T-helper 9 cell (primary cell): ENCODE measurements at places on chromosomes 16 and 17.

DNA sequence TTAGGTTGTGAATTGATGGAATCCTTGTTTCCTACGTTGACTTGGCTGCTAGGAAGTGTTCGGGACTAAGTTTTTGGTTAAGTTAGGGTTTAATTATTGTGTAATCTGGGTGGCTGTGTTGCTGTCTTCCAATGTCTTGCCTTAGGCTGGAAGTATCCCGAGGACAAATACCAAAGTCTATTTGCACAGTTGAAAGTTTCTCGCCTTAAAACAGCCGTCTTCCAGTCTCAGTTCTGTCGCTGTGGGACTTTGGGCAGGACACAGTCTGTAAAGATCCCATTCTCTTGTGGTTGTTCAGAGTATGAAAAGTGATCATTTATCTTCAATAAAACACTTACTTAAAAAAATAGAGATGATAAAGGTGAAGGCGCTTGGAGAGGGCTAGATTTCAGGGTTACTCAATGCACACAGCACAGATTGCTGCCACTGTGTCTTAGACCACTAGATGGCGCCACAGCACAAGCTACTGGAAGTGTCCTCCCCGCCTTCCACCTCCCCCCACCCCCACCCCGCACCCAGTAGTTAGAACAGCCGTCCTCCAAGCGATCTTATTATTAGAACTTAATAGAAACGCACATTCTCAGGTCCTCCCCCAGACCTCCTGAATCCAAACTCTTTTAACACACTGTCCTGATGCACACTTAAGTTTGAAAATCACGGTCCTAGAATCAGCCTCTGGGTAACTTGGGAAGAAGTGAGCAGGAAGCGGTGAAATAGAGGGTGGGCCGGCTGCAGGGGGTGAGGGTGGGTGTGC lies 45.8 kb downstream of the AKAP1 start:
- peak; percentile 84 for DNase-seq

GRCh38 chr16:57859331-57859730 lies 57.0 kb upstream of the KIFC3 start:
- DNase-seq = no peak

GRCh38 chr16:11896486-11897176 lies 19.1 kb downstream of the GSPT1 start:
- no peak for DNase-seq

DNA sequence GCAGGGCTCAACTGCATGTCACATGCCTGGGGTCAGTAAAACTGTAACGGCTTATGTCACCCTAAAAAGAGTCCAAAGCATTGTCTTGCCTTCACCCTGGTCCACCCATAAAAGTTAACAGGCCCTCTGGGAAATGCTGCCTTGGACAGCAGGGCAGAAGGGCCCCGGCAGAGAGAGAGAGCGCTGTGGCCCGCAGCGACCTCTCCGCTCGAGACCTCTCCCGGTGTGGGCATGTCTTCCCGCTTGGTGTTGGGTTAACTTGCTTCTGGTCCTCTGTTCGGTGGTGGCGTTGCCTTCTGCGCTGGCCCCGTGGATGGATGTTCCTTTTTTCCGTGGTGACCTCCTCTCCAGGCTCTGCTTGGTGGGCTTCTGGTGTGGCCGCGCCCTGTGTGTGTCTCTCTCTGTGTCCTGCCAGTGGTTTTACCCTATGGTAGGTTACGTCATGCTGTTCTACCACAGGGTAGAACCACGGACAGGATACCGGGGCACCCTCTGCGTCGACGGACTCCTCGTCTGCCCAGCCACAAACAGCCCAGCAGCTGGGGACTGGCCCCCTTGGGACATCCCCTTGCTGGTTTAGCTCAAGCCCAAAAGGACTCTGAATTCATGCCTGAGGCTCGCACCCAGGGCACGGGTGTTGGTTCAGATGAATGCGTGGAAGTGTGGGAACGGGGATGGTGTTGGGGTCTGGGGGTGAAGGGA lies 18.3 kb upstream of the CLEC18A start:
- DNase-seq = no peak

DNA sequence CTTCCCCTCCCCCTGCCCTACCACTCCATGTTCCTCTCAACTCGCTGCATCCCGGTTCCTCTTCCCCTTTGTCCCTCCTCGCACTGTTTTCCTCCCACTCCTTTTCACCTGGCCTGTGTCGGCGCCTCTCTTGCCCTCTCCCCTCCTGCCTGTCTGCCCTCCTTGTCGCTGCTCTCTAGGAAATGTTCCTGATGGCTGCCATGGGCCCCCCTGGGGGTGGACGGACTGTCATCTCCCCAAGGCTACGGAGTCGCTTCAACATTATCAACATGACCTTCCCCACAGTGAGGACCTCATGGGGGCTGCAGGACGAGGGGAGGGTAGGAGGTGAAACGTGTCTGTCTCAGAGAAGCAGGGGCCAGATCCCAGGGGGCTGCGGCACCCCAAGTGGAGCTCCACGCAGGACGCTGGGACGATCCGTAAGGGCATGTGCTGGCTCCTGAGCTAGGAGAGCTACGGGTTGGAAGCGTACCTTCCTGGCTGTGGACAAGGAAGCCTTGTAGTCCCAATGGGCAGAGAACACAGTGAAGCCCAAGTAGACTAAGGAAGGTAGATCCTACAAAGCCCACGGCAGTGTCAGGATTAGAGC lies 39.8 kb upstream of the KDM6B start:
- DNase-seq = no peak

- DNase-seq = no peak
Measured at GRCh38 chr17:75084039-75084660, 3.6 kb upstream of the SLC16A5 start.

DNA sequence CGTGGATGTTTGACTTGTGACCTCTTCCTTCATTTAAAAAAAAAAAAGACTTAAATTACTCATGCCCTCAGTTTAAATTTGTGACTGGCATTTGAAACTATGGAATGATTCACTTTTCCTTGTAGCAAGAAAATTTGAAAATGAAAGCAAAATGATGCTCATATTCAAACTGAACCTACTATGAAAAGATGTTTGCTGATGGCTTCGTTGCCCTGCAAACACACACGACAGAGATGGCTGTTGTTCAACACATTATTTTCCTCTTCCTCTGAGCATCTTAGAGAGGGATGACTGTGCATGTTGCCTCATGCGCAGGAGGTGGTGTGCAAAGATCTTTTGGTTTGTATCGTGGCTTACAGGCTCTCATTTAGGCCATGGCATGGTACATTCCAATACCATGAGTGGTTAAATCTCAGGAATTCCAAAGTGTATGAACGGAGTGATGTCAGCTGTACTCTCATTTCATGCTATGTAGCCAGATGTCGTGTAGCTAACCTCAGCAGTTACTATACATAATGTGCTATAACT lies 164.5 kb downstream of the PRKCA start:
- DNase-seq = no peak

GRCh38 chr17:55388842-55389241 lies 32.8 kb downstream of the MMD start:
- no peak for DNase-seq

GRCh38 chr17:82330322-82331239 lies 3.0 kb downstream of the SECTM1 start:
- DNase-seq = no peak

DNA sequence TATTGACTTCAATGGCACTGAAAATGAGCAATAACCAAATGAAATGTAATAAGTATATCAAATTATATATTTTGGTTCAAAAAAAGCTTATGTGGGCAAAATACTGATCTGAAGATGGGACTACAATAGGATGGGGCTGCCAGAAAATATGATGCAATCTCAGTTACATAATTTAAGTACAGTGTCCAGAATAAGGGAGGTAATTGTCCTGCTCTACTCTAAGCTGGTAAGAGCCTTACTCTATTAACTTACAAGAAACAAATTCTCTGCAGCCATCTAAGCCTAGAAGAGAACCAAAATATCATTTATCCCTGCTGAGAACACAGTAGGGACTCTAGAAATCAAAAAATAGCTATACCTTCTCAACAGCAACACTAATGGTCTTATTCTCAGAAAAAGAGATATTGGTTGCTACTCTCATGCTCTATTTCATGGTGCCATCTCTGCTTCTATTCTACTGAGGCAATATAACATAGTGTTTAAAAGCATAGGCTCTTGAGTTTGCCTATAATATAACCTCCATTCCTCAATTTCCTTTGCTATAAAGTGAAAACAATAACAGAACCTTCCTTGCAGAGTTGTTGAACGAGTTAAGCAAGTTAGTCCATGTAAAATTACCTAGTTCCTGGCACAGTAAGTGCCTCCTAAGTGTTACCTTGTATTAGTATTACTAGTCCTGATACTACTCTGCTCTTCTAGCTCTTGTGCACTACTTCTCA lies 19.9 kb downstream of the NQO1 start:
- DNase-seq = no peak

DNA sequence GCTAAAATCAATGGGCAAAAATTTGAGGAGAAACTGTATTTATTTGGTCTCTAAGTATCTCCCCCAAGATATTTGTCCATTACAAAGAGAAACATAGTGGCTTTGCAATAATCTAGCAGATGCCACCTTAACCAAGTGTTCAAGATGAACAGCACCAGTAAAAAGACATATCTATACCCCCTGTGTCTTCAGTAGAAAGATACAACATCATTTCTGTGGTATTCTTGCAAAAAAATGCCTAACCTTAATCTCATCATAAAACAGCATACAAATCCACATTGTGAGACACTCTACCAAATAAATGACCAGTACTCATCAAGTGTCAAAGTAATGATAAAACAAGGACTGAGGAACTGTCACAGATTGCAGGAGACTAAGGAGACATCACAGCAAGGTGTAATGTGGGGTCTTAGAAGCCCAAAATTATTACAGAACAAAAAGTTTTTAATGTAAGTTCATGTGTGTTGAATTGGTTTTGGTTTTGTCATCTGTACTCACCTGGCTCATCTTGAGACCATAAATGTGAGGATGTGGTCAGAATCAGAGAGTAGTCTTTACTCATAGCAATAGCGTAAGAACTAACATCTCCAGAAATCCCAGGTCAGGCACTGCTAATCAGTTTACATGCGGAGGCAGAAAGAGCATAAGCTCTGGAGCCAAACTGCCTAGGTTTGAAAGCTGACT lies 77.2 kb downstream of the AATF start:
- DNase-seq = no peak

GRCh38 chr16:26344976-26345375 lies 653.2 kb downstream of the HS3ST4 start:
- DNase-seq = no peak

DNA sequence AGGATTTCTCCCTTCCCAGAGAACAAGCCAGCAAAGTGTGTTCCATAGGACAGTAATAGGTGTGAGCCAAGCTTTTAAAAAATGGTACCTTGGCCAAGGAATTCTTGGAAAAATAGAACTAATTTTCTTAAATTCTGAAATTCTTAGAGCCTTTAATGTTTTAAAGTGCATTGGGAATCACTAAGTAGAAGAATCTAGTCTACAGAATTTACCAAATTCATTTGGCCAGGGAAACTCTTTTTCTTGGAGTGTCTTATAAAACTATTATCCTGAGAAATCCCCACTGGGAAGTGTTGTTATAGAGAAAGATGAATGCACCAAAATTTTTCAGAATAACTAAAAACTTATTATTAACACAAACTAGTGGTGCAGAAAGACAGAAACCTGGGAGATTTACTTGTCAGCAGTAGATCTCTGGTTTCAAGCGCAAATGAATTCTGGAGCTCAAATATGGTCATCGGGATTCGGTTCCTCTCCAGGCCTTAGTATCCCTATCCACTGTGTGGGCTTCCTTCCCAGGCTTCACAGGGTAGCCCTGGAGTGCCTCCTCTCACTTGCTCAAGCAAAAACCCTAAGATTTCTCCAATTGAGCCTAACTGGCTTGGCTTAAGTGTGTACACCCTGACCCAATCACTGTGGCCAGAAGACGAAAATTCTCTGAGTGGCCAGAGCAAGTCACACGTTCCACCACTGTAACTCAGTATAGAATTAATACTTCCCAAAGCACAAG lies 217.8 kb downstream of the CHD9NB start:
- no peak for DNase-seq

- DNase-seq = no peak
Measured at GRCh38 chr16:50011707-50012106, 13.3 kb upstream of the CNEP1R1 start.

- no peak for DNase-seq
Measured at GRCh38 chr16:21626659-21627277, 25.6 kb downstream of the IGSF6 start.

- peak; percentile 54 for DNase-seq
Measured at GRCh38 chr17:35022536-35023063, 40.9 kb downstream of the RFFL start.

DNA sequence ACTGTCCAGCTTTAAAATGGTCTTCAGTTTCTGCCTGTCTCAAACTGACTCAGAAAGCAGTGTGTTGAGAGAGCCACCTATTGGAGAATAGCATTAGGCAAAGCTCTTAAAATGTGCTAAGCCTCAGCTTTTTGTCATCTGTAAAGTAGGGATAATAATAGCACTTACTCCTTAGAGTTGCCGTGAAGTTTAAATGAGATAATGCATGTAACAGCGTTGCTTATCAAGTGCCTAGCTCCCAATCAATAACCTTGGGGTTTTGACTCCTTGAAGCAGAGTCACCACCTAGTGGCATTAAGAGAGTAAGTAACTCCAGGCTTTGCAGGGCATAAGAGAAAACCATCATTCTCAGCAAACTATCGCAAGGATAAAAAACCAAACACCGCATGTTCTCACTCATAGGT lies 163.3 kb downstream of the HS3ST2 start:
- no peak for DNase-seq

DNA sequence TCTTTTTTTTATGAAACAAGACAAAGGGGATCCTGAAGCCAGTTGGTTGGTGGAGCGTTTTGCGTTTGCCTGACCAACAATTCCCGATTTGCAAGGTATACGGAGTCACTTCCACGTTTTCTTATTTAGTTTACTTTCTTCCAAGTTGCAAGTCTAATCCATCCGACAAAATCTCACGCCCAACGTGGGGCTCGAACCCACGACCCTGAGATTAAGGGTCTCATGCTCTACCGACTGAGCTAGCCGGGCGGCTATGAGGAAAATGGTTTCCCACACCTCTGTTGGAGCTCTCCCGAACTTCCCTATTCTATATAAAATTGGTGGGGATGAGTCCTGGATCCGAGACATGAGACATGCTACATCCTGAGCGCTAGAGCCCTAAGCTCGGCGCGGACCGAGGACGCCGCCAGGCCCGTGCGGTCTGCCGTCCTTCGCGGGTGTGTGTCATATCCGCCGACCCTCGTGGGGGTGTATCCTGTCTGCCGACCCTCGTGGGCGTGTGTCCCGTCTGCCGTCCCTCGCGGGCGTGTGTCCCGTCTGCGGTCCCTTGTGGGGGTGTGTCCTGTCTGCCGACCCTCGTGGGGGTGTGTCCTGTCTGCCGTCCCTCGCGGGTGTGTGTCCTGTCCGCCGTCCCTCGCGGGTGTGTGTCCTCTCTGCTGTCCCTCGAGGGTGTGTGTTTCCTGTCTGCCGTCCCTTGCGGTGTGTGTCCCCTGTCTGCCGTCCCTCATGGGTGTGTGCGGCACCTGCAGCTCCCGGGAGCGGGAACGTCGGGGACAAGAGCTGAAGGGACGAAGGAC lies 22.6 kb downstream of the ZNF213 start:
- peak; percentile 56 for DNase-seq
